RKO (cell line): ENCODE measurements at places on chromosomes 5 and 9.

- DNase-seq = no peak
Observed at GRCh38 chr5:75620184-75620959, 9.1 kb downstream of the ANKDD1B start.

DNA sequence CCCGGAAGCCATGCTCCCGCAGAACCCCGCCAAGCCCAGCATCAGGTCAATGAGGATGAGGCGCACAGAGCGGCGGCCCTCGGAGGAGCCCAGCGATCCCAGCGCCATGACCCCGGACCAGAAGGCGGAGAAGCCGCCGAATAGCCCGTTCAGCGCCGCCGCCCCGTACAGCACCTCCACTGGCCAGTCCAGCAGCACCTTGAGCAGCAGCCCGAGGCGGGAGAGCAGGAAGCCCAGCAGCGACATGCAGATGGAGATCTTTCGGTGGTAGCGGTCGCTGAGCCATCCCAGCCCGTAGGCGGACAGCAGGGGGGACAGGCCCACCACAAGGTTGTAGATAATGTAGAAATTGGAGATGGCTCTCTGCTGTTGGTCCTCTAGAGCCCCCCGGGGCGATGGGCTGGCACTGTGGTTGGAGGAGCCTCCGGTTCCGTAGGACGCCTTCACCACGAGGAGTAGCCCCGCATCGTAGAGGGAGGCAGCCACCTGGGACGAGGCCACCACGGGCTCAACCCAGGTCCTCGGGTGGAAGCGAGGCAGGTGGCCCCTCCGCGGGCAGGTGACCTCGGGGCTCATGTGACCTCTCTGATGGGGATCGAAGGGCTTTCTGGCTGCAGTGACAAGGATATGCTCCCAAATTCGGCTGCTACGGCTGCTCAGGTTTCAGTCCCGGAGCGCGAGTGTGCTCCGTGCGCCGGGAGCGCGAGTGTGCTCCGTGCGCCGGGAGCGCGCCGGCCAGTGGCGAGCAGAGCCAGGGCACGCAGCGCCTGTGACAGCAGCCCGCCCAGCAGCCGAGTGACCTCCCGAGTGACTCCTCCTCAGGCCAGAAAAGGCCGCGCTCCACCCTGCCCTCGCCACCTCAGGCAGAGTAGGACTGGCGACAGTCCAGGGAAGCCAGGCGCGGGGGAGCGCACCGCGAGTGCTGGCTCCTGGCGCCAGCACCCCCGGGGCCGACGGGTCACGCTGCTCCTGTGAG is at the start of gene SLC46A2:
Gene SLC46A2, minus strand, starts transcription at position 771 of the 976 bp plus-strand sequence. Its CDS starts 195 bp downstream, at position 576.
- no peak for DNase-seq

- peak; percentile 75 for DNase-seq
Observed at GRCh38 chr9:113309204-113309813, 6.1 kb upstream of the RNF183 start.

- no peak for DNase-seq
Observed at GRCh38 chr5:58459146-58460001, 512 bp downstream of the PLK2 start.

- DNase-seq = no peak
Observed at GRCh38 chr5:150590979-150591695, 49.3 kb upstream of the SYNPO start.

DNA sequence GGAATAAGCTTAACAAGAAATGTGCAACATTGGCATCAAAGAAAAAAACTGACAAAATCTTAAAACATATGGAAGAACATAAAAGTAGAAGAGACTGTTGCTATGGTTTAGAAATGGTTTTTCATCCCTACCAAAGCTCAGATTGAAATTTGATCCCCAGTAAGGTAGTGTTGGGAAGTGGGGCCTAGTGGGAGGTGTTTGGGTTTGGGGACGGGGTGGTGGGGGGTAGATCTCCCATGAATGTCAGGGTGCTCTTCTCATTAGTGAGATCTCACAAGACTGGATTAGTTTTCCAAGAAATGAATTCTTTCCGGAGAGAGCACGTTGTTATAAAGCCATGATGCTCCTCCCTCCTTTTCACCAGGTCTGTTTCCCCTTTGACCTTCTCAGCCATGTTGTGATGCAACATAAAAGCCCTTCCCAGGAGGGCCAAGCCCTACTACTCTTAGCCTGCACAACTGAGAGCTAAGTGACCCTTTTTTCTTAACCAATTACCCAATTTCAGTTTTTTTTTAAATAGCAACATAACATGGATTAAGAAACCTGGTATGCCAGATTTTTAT is 10.6 kb downstream of the TMEM167A start:
- DNase-seq = no peak

GRCh38 chr9:91374939-91375338 is 13.2 kb upstream of the AUH start:
- no peak for DNase-seq

GRCh38 chr5:36950586-36951457 is 74.3 kb downstream of the NIPBL start:
- DNase-seq = peak; percentile 28

- no peak for DNase-seq
Observed at GRCh38 chr5:15566306-15566705, 66.3 kb downstream of the FBXL7 start.

DNA sequence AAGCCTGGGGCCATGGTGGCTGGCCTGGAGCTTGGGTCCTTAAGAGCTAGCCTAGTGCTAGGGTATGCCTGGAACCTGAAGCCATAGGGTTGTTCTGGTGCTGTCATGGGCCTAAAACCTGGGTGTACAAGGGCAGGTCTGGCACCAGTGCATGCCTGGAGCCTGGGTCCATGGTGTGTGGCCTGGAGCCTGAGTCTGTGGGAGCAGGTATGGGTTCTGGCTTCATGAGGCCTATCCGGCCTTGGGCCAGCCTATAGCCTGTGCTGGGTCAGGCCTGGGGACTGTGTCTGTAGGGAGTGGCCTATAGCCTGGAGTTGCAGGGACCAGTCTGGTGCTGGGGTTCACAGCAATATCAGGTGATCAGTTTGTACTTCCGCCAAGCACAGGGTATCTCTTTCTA is 347.2 kb upstream of the MEF2C start:
- no peak for DNase-seq

DNA sequence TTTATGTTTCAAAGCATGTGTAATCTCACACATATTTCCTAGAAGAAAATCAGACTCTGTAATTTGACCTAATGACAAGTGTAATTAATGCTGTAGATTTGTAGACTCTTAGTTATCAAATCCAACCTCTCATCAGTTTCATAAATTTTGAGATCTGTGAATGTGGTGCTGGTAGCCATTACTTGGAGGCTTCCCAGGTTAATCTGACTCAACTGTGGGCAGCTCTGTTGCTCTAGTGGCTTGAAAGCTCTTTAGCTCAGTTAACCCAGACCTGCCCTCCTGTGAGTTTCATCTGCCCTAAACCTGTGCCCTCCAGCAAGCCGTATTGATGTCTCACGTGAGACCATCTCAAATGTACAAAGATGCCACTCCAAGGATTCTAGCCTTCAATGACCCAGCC is 323.4 kb downstream of the FBXL7 start:
- DNase-seq = no peak

DNA sequence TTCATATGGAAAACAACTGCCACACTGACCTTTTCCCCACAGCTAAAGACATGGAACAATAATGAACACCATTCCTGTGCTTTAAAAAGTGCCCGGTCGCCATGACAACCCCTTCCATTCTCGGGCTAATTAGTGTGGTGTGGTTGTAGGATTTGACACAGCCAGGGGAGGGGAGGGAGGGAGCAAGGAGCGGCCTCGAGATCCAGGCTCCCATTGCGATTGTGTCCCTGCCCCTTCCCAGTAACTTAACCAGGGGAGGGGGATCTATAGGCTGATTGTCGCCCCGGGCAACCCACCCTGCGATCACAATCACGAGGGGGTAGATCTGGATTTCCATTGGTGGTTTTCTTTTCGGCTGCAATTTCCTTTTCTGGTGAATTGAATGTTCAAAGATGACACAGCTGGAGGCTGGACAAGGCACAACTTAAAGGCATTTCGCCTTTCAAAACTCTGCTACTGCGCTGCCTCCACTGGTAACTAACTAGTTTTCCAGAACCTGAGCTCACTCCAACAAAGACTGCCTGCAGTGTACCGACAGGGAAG is 96.7 kb upstream of the RETREG1 start:
- no peak for DNase-seq

GRCh38 chr5:140292212-140293036 is 10.5 kb downstream of the PFDN1 start:
- DNase-seq = no peak

- no peak for DNase-seq
Observed at GRCh38 chr5:74560245-74560644, 80.3 kb downstream of the ENC1 start.

- DNase-seq = no peak
Observed at GRCh38 chr5:342501-343460, 21.3 kb downstream of the AHRR start.

GRCh38 chr9:113737517-113738271 is 138.4 kb upstream of the ZNF618 start:
- peak; percentile 77 for DNase-seq

- DNase-seq = no peak
Observed at GRCh38 chr5:158611581-158611980, 488.1 kb downstream of the EBF1 start.
